COR-L47 (cell line): ENCODE measurements at places on chromosomes 7 and 10.

GRCh38 chr7:36661135-36661840 is 63.0 kb downstream of the AOAH start:
- DNase-seq = no peak

DNA sequence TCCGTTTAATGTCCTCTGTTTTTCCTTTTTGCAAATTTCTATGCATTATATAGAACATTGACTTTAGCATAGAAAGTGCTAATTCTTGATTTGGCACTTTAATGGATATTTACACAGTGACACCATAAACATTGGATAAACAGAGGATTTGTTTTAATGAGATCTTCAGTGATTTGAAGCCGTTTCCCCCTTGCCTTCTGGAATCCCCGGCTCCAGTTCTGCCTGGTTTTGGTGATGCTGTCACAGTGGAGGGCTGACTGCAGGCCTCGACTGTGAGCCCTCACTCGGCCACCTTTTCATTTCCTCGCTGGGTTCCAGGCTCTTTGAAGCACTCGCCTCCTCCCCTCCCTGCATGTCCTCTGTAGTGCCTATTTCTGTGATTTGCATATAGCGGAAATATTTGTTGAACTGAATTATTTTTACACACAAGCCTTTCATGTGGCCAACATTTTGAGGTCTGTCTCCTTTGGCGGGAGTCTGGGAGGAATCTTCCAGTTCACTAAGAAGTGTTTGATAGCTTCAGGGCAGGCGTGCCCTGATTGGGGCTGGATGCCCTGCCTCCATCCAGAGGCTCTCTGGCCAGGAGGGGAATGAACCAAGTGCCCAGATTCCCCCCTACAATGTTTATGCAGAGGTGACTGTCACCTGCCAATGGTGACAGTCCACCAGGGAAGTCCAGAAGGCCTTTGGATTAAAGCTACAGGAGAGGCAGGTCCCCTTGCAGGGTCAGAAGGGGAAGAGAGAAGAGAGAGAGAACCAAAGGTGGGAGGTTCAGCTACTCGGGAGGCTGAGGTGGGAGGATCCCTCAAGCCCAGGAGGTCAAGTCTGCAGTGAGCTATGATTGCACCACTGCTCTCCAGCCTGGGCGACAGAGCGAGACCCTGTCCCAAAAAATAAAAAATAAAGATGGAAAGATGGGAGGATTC is 67.5 kb downstream of the CUX1 start:
- DNase-seq = no peak

DNA sequence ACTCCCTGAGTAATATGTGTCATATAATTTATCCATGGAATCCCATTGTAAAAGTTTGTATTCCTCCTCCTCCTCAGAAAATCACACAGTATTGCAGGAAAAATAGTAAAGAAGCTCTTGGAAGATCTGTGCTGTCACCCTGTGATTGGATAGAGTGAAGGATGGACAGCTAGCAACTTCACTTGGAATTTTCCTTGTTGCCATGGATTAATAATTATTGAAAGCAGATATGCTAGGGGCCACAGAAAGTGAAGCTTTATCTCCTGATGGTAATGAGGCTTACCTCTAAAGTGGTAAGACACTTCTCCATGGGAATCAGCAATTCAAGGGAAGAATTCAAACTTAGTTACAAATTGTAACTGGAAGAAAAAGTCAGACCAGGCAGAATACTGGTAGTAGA is 48.8 kb downstream of the PHYHIPL start:
- DNase-seq = no peak

DNA sequence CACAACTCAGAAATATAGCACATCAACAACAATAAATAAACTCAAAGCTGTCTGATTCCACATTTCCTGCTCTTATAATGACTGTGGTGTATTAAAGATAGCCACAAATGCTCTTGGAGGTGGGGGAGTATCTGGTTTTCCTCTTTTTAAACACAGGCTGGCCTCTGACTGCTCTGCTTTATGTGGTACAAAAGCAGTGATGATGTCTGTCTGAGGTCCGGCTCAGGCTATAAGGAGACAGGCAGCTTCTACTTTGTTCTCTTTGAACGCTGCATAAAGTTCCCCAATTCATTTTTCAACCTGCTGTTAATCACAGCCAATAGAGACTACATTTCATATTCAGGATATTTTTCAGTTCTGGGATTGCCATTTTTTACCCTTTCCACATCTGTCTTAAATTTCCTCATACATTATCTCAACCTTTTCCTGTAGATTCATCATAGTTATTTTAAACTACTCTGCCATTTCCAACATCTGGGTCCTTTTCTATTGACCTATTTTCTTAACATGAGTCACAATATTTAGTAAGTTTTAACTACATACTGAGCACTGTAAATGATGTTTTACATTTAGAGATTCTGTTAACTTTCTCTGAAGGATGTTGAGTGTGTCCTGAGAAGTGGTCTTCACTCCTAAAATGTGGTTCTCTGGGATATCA is 64.9 kb downstream of the CRPPA start:
- DNase-seq = no peak

- no peak for DNase-seq
These were observed 13.8 kb downstream of the CYP3A5 start for GRCh38 chr7:99666013-99666395.

DNA sequence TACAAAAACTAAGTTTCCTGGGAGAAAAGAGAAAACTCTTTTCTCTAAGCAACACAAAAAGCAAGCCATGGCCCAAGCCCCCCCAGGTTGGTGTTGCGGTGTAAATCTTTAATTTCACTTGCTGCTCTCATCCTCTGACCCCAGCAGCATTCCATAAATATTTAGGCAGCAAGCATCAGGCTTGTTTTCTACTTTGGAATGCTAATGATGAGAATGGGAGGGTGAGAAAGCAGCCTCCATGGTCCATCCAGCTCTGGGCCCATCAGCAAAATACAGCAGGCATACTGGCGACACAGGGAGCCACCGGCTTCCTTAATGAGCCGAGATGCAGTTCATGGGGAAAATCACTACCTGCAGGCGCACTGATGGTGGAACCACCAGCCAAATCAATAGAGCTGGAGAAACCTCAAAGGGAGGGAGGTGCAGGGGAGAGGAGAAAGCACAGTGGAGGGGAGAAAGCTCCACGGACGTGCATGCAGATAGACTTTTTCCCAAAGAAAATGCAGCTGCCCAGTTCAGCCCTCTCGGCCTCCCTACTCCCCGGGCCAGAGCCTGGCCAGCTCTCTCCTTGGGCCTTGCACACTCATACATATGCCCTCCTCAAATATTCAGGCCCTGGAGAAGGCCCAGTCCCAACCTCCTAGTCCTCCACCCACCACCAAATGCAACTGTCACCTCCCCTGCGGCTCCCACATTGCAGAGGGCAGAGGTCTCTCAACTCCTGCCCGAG is 131.9 kb downstream of the GRID1 start:
- no peak for DNase-seq

GRCh38 chr10:105356626-105357025 is 715.5 kb downstream of the SORCS3 start:
- DNase-seq = no peak

DNA sequence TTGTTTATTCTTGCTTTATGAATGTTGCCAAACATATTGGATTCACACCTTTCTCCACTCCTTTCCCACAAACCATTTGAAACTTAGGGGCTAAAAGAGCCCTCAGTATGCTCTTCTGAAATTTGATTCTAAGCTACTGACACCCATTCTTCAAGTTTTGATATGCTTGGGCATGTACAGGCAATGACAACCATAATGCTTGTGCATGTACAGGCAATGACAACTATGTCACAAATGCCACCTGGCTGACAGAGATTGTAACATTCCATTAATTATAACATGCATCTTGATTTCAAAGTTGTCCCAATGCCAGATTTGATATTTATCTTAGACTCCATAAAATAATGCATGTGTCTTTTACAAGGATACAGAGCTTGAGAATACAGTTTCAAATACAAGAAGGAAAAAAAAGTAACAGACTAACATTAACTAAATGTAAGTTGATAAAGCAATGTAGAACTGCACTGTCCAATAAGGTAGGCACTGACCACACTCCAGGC is 17.5 kb upstream of the CDK1 start:
- DNase-seq = no peak

GRCh38 chr10:73894245-73894971 is 16.5 kb upstream of the PLAU start:
- no peak for DNase-seq

- no peak for DNase-seq
These were observed 49.4 kb downstream of the NOD1 start for GRCh38 chr7:30429156-30429530.

GRCh38 chr10:85149766-85150165 is 821.4 kb downstream of the CCSER2 start:
- DNase-seq = no peak

DNA sequence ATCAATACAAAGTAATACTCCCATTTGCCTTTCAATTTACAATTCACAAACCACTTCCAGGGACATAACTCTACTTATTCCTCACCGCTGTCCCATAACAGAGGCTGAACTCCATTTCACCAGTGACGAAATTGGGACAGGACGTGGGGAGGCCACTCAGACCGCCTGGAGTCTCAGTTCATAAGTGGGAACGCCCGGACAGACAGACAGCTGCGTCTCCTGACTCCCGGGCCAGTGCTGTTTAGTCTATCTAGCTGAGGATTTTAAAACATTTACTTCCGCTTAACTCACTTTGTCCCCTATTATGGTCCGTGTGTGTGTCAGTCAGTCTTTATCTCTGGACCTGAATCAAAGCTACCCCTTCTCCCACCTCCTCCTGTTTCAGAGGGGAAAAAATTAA is 67.4 kb upstream of the ZNF438 start:
- no peak for DNase-seq

- DNase-seq = no peak
These were observed 120.9 kb downstream of the C10orf105 start for GRCh38 chr10:71598621-71599055.

- DNase-seq = no peak
These were observed 105.9 kb upstream of the RHEB start for GRCh38 chr7:151625606-151626005.

DNA sequence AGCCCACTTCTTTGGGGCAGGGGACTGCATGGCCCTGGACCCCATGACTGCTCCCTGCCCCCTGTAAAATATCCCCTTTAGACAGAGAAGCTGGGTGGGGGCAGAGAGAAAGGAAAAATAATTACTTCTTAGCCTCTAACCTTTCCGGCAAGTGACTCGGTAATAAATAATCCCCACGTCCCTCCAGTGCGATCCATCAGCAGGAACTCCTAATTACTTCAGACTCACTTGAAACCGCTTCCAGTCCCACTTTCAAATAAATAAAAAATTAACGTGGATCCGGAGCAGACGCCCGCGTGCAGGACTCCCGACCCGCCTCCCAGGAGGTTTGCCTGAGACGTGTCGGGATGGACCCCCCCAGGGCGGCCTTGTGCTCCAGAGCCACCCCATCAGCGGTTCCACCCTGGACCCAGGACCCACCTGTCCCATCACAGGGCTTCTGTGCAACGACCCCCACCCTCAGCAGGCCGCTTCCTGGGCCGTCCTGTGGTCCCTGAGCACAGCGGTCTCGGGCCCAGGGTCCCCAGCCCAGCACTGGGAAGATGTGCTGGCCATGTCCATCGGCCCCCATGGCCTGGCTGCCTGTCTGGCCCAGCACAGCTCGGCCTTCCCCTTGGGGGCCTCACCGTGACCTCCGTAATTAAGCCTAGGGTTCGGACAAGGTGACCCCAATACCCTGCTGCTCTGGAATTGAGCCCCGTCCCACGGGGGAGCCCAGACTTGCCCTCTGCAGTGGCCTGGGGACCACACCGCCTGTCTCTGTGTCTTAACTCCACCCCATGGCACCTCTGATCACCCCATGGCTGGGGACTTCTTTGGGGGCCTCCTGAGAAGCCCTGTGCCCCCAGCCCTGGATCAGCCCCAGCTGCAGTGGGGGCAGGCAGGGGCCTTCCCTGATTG is 108.0 kb downstream of the UNCX start:
- no peak for DNase-seq

DNA sequence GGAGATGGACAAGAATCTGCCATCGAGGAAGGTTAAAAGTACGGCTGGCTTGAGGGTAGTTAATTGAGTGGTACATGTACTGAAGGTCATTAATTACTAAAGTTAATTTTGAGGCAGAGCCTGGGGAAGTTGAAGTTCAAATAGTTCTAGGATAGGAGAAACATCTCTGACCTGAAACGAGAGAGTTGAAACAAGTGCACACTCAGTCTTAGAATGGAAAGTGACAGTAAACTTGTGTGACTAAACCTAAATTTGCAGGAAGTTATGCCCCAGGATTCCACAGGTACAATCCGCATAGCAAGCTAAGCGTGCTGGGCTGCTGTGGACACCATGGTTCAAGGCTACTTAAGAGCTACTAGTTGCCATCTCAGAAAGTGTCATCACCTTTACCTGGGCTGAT is 209.9 kb downstream of the CHCHD3 start:
- no peak for DNase-seq

GRCh38 chr10:132563485-132564248 is 26.1 kb downstream of the INPP5A start:
- DNase-seq = no peak

DNA sequence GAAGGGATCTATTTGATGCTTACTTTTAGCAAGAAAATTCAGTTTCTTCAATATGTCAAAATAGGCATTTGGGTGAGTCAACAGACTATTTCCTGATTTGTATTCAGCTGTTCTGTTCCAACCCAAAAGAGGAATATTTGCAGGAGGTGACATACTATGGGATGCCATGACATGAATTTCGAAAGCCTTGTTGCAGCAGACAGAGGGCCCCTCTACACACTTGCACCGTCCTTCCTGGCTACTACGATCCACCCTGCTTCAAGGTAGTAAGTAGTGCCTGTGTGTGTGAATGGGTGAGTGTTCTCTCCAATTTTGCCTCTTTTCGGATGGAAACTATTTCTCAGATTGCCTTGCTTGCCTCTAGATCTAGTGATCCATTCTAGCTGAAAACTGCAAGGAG is 413.0 kb upstream of the ADARB2 start:
- no peak for DNase-seq

GRCh38 chr7:49297958-49298357 is 373.6 kb downstream of the CDC14C start:
- no peak for DNase-seq
